ENCODE measurements at places on chromosomes 2 and 18.

DNA sequence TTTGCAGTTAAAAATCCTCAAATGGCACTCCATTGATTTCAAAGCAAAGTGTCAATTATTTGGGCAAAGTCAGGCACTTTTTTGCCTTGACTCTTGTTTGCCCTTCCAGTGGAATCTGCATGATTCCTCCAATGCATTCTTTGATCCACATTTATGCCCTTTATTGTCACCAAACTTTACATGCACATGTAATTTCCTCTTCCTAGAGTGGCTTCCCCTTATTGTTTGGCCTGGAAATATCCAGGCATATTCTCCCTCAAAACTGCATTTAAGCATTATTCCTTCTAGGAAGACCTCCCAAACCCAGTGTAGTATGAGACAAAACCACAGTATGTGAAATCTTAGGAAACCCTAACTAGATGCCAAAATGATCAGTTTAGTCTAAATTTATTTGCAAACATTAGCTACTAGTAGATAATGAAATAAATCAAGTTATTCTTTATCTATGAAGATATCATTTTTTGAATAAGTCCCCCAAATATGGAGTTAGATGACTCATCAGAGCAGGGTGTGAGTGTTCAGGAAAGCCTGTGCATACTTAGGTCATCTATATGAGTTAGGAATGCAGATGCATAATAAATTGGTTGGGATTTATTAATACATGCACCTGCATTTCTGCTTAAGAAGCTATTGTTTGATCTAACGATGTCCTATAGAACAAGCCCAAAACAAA is 433.3 kb upstream of the TCF4 start:
- no peak for DNase-seq

DNA sequence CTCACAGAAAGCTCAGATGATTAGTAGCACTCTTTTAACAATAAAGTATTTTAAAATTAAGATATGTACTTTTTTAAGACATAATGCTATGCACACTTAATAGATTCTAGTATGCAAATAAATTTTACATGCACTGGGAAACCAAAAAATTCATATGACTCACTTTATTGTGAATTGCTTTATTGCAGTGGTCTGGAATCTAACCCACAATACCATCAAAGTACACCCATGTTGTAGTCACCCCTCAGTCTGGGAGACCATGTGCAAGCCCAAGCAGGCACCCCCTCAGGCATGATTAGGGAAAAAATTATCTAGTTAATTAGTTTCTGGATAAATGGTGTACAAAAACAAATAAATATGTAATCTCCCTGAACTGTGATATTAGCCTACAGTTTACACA is 649.0 kb upstream of the HS6ST1 start:
- DNase-seq, result no peak

DNA sequence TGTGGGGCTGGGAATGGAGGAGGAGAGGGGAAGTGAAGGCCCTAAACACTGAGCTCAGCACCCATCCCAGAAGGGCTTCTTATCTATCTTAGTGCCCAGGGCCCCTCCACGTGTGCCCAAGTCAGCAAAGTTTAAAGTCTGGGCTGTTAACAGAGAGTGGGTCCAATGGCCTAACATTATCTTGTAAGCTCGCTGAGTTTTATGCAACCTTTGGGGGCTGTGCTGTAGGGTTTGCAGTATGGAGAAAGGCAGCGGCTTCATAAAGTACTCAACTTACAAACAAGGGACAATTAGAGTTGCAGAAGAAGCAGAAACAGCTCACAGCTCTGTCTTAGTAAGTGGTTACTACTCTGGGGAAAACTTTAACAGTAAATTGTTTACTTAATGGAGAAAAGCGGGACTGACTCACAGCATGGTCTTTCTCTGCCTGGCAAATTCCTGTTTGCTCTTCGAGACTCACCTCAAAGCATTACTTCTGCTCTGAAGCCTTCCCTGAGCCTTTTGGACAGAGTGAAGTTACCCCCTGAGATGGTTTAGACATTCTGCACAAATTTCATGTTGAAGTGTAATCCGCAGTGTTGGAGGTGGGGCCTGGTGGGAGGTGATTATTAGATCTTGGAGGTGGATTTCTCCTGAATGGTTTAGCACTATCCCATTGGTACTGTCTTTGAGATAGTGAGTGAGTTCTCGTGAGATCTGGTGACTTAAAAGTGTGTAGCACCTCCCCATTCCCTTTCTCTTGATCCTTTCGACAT is 9.0 kb downstream of the ENOSF1 start:
- DNase-seq, result no peak

DNA sequence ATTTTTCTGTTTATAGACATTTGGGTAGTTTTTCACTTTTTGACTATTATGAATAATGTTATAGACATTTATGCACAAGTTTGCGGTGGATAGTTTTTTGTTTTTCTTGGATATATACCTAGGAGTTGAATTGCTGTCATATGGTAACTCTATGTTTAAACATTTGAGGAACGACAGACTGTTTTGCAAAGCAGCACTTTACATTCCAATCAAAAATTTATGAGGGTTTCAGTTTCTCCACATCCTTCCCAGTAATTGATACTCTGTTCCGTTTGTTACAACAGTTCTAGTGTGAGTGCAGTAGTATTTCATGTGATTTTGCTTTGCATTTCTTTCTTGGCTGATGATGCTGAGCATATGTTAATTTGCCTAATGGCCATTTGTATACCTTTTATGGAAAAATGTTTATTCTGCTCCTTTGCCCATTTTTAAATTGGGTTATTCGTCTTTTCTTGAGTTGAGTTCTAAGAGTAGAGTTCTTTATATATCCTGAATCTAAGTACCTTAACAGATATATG is 617.3 kb upstream of the LRATD1 start:
- no peak for DNase-seq

DNA sequence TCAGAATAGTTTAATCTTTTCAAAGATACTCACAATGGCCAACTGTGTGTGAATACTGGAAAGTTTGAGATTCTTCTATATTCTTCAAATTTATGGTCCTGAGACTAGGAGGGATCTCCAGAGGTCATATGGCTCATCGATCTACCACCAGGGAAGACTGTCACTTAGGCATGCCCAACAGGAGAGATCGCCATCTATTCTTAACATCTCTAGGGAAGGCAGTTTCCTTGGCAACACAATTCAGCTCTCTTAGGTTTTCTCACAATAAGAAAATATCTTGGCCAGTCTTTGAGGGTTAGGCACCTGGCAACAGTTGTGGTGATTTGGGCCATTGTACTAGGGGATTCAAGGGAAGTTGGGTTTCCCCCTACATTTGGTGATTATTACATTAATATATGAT is 107.2 kb downstream of the GALNT3 start:
- no peak for DNase-seq

DNA sequence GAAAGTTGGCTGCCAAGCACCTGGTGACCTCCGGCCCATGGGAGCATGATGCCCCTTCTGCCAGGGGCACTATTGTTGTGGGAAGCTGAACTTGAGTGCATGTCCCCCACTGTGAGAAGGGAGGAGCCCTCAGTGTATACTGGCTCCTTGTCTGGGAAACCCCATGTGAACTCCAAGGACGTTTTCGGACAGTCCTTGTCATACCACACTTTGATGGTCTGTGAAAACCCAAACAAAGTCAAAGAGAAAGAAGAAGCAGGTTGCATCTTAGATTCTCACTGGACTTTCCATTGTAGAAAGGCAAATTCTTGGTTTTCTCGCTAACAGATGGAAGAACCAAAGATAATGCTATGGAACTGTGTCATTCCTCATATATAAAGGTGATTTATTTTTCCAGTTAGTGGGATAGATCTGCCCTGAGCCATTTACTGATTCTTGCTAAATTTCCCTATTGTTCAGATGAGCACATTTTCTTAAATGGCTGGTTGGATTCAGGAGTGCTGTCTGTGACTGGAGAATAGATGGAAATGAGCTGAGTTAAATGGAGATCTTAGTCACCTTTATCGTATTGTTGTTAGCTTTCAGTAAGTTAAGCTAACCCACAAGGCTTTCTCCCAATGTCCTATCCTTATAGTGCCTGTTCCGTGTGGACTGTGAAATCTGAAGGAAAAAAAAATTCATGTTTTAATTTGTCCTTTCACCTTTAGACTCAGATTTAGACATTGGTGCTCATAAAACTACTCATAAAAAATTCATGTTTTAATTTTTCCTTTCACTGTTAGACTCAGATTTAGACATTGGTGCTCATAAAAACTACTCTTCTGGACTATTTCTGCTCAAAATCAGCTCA is 166.6 kb downstream of the ACTR3 start:
- DNase-seq, result no peak

- no peak for DNase-seq
These were observed 198.5 kb downstream of the HDAC4 start for GRCh38 chr2:239202343-239202742.

DNA sequence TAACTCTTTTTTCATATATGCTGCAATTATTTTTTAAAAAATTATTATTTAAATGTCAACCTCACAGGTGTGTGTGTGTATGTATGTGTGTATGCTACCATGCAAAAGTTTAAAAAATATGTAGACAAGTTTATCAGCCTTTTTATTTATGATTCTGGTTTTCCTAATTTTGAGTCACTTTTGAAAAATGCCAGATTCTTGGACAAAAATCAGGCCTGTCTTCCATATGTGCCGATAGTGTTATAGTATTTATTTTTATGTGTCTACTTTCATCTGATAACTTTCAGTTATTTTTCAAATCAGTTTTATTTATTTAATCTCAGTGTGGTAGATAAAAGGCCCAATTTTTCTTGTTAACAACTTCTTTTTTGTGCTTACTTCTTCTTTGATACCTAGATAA is 176.2 kb downstream of the RDH14 start:
- no peak for DNase-seq

GRCh38 chr2:9738535-9739496 is 104.5 kb upstream of the TAF1B start:
- DNase-seq, result no peak

DNA sequence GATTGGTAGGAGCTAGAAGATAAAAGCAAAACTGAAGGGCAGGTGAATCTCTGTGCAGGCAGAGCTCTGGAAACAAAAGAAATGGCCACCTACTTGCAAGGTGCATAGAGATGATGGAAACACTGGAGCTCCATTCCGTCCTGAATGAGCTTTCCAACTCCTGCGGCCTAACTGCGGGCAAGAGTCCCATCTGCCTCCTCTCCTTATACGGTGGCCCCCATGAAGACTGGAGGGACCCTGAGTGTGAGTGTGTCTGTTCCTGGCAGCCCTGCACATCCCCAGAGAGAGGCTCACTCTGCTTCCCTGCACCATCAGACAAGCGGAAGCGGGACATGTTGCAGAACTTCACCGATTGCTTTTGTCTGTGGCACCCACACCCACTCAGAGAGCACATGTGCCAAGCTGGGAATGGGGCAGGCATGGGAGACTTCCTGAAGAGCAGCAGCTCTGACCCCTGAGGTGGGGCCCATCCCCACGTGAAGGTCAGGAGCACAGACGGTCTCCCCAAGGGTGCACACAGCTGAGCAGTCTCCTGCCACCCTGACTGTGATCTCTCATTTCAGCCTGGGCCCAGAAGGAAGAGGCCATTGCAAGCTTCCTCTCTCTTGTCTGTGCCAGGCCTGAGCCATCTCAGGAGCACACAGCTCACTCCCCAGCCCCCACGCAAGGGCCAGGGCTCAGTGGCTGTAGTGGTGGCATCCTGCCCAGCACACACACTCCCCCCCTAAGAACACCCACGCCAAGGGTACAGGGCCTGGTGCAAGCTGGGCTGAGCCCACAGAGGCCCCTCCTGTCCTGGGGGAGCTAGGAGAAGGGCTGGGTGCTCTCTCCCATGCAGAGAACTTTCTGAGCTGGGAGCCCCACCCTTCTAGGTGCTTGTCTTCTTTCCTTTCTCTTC is 75.3 kb downstream of the STPG4 start:
- no peak for DNase-seq

DNA sequence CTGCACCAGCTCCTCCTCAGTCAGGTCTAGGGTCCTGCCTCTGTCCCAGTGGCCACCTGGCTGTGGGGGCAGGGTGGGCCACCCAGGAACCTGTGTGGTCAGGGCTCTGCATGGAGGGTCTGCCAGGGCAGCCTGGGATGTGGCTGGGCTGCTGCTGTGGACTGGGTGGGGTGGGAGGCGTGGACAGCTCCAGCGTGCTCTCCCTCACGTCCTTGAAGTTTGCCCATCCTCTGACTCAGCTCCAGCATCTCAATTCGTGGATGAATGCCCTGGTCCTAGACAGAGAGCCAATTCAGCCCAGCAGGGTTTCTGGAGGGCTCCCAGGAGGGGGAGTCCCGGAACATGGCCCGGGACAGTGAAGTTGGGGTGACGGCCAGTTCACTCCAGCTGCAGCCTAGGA is 64.3 kb upstream of the EPAS1 start:
- no peak for DNase-seq

DNA sequence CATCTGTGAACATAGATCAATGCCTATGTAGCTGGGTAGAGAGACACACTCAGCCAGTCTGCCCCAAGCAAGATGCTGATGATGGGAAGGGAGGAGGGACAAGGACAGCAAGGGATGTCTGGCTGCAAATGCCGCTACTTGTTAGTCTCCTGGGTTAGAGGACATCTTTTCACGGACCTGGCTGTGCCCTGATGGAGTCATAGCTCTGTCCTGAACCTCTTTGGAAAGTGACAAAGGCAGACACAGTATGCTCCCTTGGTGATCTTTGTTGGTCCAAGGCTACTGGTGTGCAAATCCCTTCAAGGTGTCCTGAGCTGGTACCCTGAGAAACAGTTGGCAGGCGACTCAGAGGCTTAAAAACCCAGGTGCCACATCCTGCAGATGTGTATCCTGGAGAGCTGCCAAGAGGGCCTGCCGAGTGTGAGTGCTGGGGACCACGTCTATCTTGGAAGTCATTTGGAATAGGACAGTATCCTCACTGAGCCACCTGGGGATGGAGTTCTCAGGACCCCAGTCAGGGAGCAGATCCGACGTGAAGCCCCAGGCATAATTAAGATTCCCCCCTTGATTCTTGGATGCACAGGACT is 10.8 kb downstream of the FOSL2 start:
- no peak for DNase-seq

DNA sequence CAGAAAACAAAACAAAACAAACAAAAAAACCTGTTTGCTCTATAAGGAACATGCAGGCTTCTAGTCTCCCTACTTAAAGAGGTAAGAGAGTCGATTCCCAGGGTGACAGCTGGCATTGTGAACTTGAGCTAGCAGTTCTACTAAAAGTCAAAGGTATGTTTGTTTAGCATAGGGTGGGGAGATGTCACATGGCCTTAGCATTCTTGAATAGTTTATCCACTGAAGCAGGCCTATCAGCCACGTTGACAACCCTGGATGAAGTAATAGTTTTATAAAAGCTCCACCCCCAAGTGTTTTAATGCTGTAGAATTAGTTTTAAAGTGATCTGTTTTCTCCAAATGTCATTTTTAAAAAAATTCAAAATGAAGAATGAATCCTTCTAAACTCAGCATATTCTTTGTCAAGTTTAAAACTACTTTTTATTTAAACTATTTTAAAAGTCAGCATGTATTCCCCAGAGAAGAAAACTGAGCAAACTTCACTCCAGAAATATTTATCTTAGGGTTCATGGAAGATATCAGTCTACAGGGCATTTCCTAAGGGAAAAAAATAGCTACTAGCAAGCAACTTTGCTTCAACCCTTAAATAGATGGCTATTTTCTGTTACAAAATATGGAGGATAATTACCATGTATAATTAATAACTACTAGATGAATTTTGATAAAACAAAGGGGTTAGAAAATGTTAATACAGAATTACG is 1.7 kb downstream of the MYOM1 start:
- no peak for DNase-seq

GRCh38 chr18:49976795-49977560 is 163.6 kb upstream of the ACAA2 start:
- no peak for DNase-seq

- DNase-seq, result no peak
These were observed 55.4 kb downstream of the REL start for GRCh38 chr2:60936757-60937156.

Measured in NCI-H1930 (cell line).